Activated CD4-positive, alpha-beta T cell treated with anti-CD3 and anti-CD28 coated beads, Interleukin-2, amount 10 ng/mL, durations not matched to agents 7 days and 5 days (primary cell): ENCODE measurements at places on chromosomes 3 and 15.
A peak's percentile ranks its signal among the peaks of the same experiment; 100 is the strongest.

GRCh38 chr3:107913701-107914100 is 177.1 kb downstream of the CD47 start:
- DNase-seq: no peak

- DNase-seq: no peak
These were observed 28.5 kb downstream of the MFSD1 start for GRCh38 chr3:158830391-158830790.

DNA sequence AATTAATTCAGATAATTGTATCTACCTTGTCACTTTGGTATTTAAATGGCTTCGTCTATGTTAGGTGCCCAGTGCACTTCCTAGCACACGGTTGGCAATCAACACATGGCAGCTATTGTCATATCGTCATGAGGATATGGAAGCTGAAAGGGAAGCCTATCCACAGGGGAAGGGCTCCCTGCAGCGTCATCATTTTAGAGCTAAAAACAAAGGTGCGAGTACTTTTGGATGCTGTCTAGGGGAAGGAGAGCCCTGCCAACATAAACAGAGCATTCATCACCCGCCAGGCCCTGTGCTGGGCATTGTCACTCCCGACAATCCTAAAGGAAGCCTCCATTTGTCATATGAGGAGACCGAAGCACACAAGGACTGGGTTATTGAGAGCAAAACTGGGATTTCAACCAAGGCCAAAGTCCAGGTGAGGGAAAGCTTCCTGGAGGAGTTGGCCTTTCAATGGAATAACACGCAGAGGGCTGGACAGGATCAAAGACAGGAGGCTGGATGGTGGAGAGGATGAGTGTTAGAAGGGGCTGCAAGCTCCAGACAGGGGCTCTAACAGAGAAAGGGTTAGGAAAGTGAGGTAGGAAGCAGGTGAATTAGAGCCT is 8.0 kb upstream of the PARL start:
- no peak for DNase-seq

DNA sequence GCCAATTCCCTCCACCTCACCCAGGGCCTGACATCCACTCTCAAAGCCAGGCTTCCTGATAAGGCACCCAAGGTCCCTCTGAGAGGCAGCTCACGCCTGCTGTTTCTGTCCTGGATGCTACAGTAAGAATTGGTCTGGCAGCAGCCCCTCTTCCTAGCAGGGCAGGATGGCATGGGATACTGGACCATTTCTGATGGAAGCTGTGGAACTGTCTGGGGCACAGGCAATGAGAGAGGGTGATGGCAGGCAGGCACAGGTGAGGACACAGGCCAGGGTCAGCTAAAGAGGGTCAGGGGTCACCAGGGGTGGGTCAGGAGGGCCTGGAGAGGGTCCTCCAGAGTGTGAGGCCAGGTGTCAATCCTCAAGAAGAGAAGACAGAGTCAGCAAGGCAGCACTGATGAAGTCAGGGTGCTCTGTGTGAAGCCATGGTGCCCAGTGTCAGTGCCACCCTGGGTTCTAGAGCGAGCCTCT is 41.9 kb upstream of the SLC41A3 start:
- no peak for DNase-seq

DNA sequence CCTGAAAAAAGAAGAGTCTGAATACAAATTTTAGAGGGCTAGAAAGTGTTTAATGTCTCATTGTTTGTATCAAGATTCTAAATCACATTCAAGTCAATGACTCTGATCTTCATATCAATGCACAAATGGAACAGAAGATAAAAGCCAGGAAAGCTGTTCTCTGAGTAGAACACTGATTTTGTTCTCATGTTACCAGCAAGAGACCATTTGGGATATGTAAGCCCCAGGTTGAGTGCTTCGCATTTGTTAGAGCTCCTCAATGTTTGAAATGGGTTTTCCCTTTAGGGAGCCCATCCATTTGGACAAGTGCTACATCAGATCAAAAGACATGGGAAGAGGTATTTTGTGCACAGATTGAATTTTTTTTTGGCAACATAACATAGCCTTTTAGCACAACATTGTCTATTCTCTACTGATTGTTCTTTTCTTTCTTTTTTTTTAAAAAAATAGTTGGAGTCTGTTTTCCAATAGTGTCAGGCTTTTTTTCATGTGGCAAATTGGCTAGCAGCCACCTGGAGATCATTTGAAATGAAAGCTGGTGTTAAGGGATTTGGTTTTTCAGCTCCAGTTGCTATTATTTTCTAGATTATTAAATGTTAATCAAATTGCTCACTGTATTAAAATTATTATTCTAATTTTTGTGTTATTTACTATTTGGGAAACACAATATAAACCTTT is 74.5 kb upstream of the ZPLD1 start:
- no peak for DNase-seq

- no peak for DNase-seq
These were observed 23.4 kb downstream of the SPSB4 start for GRCh38 chr3:141074529-141074928.

DNA sequence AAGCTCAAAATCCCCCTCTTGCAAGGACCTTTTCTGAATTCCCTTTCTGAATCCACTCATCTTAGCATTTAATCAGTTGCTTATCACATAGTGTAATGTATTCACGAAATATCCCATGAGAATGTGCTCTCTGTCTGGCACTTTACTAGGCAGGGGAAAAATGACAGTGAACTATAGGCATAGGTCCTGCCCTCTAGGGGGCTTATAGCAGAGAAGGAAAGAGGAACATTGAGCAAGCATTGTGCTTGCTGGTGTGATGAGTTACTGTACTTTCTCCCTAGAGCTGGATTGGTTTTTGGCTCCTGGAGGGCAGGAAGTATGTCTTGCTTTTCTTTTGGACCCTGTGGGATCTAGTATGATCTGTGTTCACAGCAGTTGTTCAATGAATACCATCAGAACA is 26.5 kb downstream of the DUOX2 start:
- DNase-seq: no peak

- DNase-seq: peak; percentile 36
These were observed 39.4 kb upstream of the FRMD4B start for GRCh38 chr3:69425249-69425648.

DNA sequence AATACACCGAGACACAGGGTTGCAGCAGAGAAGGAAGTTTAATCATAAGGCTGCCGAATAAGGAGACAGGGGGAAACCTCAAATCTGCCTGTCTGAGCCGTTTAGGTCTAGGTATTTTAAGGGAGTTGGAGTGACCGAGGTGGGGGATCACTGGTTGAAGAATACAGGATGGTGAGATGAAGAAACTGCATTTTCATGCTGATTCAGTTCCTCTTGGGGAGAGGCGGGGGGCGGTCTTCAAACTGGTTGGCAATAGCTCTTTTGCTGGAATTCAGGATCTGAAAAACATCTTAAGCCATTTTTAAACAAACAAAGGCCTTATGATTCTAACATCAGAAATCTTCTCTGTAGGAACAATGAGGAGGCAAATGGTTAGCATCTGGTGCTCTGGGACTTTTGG is 699.5 kb upstream of the CFAP20DC start:
- DNase-seq: no peak

- DNase-seq: peak; percentile 56
These were observed 271.5 kb upstream of the DCBLD2 start for GRCh38 chr3:99172736-99173657.

- no peak for DNase-seq
These were observed 81.1 kb upstream of the VGLL4 start for GRCh38 chr3:11724615-11725339.

DNA sequence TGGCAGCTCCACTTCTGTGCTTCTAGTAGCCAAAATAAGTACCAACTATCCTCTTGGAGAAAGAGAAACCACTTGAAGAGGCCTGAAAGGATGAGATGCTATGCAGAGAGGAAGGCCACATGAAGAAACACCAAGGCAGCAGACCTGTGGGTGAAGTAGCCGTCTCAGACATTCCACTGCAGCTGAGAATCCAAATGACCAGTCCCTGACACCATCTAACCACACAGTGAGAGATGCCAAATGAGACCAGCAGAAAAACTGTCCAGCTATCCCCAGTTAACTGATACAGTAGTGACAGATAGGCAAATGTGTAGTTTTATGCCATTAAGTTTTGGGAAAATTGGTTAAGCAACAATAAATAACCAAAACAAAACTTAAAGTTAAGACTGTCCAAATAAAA is 47.9 kb upstream of the ZSCAN2 start:
- DNase-seq: no peak

GRCh38 chr3:112672716-112673541 is 32.0 kb upstream of the CCDC80 start:
- DNase-seq: peak; percentile 25

DNA sequence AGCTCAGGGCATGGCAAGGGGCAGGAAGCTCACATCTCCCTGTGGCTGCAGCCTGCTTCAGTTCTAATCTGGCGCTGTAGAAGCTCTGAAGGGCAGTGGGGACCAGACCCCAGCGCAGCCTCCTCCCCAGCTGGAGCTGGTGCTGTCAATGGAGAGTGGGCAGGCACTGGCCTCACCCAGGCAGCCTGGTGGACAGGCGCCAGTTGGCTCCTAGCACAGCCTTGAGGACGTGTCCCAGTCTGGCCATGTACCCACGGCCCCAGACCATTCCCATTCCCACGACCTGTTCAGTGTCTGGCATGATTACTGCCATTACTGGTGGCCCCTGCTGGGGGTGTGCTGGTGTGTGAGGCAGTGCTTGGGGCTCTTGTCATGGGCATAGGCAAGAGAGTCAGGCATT is 16.3 kb downstream of the TYRO3 start:
- no peak for DNase-seq

DNA sequence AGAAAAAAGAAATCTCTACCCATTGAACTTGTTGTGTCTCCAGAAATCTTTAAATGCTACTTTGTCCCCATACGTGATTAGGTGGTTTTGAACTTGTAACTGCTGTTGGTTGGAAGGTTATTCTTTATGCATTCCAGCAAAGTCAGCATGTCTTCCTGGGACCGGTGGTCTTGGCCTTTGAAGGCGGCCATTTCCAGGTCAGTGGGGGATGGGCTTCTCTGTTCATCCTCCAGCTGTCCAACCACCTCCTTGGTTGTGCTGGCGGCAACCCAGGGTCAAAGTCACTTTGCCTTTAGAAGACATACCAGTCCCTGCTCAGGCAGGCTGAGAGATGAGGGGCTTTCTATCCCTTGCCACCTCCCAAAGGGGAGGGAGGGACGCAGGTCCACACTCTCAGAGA is 37.9 kb upstream of the ARL8B start:
- no peak for DNase-seq

DNA sequence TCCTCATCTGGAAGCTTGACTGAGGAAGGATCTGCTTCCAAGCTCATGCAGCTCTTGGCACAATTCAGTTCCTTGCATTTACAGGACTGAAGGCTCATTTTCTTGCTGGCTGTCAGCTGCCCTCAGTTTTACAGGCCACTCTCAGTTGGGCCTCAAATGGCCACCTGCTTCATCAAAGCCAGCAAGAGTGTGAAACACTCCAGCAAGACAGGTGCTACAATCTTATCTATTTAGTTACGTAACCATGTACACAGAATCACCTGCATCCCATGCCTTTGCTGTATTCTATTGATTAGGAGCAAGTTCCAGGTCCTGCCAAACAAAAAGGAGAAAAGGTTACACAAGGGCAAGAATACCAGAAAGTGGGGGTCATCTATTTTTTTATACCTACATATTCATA is 40.8 kb downstream of the RHCG start:
- no peak for DNase-seq

DNA sequence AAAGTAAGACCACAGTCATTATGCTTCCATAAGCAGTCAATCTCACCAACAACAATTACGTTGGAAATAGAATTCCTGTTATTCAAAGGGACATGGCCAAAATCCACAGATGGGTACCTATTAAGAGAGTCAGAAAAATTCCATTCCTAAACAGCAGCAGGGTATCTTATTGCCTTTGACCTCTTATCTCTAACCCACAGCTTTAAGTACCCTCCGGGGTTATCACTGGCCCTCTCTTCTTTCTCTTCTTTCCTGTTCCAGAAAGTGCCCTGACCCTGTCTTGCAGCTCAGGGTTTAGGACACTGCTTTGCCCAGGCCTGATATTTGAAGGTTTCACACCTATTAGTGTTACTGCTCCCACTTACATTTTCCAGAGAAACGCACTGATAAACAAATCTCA is 428.7 kb downstream of the TBC1D5 start:
- DNase-seq: no peak

DNA sequence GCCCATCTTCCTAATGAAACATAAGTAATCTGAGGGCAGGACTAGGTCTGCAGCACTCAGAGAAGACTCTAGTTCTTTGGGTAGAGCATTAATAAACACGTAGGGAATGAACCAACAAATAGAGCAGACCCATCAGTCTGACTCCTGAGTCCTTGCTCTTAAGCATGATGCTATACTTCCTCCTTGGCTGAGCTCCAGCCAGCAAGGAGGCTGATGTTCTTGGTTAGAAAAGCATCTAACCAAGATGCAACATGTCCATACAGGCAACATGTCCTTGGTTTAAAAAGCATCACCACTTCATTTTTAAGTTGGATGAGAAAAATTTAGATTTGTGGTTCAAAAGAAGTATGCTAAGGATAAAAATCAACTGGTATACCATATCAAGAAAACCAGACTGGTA is 8.5 kb upstream of the MYH15 start:
- no peak for DNase-seq

DNA sequence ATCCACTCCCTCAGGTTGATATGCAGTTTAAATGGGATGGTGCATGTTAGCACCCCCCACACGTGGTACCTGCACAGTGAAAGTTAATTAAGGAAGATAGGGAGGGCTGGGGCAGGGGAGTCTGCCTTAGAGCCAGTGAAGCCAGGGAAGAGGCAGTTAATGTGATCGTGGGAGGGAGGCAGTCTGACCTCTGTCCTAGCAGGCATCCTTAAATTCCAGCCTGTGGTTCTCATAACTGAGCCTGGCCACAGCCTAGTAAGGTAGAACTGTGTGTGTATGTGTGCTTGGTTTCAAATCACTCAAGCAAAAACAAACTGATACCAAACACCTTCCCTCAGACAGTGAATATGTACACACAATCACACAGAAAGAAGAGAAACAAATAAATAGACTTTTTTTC is 319.1 kb upstream of the TLE3 start:
- DNase-seq: no peak

DNA sequence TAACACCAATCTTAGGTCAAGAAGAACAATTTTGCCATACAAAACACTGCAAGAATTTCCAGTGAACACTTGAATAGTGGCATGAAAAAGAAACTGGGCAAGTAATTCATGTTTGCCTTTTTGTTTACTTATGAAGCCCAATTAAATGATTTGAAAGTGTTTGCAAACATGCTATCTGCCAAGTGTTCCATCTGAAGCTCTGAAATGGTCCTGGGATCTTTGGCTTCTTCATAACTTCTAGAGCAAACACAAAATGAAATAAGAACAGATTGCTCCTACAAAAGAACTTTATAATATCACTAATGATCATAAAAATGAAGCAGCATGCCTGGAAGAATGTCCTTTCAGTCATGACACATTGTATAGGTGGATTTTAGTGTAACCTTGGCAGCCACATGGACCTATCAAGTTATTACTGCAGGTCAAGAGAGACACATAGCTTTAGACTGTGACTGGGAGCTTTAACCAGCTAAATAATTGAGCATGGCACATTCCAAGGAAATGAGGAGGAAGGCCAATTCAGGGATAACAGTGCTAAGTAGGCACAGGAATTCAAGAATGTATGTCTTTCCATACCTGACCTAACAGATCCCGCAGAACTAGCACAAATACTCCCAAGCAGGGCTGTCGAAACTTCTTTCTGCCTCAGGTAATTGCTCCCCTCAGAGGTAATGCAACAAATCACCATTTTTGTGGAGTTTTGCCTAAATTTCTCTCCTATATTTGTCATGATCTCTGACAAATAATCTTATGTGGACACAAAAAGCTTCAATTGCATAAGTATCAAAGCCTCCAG is 144.6 kb downstream of the DUT start:
- no peak for DNase-seq
